OCI-M1 (cell line): ENCODE measurements at places on chromosomes 7 and 10.

- peak; percentile 58 for DNase-seq
Observed at GRCh38 chr10:13659887-13660550, 73.3 kb downstream of the PRPF18 start.

- DNase-seq: no peak
Observed at GRCh38 chr7:19939746-19940145, 166.3 kb upstream of the TMEM196 start.

DNA sequence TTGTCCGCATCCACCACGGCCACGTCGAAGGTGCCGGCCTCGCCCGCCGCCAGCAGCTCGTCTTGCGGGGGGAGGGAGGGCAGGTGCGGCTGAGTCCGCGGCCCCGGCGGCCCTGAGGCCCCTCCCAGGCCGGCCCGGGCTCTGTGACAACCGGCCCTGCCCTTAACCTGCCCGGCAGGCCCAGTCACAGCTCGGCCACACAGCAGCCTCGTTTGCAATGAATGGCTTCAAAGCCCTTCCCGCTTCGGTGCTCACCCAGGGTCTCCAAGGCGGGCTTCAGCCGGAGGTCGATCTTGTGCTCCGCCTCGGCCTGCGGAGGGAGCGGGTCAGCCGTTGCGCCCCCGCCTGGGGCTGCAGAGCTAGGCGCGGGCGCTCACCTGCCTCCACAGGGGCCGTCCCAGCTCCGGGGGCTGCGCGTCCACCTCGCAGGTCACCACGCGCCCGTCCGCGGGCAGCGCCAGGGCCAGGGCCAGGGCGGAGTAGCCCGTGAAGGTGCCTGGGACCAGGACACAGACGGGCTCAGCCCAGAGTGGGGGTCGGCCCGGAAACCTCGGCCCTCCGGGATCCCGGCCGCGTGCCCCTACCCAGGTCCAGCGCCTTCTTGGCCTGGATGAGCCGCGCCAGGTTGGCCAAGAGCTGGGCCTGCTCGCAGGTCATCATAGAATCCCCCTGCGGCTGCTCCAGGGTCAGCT lies 928 bp downstream of the COMTD1 start:
- DNase-seq: peak; percentile 58

DNA sequence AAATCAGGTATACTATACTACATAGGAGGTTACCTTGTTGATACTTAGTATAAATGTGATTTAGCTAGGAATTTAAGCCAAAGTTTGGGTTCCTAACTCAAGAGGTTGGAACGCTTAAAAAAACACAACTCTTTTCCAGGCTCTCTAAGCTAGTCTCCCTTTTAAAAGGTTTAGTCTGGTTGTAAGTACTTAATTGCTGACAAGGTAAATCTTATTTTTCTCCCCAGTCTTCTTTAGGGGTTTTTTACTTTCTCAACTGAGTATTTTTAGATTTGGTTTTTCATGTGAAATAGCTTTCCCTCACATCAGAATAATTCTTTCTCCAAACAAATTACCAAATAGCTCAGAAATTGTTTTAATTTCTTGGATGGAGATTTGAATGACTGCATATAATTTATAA lies 20.8 kb upstream of the CTTNBP2 start:
- DNase-seq: no peak

GRCh38 chr10:131726967-131727366 lies 173.8 kb upstream of the PPP2R2D start:
- no peak for DNase-seq

GRCh38 chr7:18213652-18214051 lies 186.0 kb upstream of the PRPS1L1 start:
- no peak for DNase-seq

DNA sequence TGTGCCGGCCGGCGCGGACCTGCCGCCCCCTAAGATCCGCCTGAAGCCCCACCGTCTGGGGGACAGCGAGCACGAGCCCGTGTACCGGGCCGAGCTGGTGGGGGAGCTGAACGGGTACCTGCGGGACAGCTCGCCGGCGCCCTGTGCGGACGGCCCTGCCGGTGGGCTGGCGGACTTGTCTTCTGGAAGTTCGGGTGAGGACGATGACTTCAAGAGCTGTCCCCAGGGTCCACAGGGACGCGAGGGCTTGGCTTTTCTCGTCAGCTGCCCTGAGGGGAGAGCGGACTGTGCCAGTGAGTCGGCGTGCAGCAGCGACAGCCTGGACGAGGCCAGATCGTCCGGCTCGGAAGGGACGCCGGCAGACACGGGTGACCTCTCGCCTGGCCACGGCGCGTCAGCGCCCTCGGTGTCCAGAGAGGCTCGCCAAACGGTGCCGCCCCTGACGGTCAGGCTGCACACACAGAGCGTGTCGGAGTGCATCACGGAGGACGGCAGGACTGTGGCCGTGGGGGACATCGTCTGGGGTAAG lies 8.5 kb downstream of the PWWP2B start:
- DNase-seq: no peak

GRCh38 chr10:33395201-33395600 lies 60.7 kb upstream of the NRP1 start:
- no peak for DNase-seq

GRCh38 chr10:76168437-76168836 lies 737.0 kb downstream of the LRMDA start:
- no peak for DNase-seq

DNA sequence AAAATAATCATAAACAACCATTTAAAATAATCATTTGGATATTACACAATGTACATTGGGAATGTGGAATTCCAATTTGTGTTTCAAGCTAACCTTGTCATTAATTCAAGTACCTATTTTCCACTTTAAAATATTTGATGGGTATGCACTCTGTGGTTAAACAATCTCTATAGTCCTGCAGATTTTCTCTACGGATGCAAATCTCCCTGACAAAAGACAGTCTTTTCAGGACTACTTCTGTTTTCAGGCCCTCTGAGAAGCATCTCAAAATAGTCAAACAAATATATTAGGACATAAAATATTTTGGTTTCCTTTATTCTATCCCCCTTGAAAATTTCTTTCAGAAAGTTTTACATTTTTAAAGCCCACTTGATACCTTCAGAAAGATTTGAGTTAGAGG lies 735.6 kb upstream of the MBL2 start:
- no peak for DNase-seq

GRCh38 chr7:50358041-50358705 lies 53.7 kb downstream of the IKZF1 start:
- no peak for DNase-seq

DNA sequence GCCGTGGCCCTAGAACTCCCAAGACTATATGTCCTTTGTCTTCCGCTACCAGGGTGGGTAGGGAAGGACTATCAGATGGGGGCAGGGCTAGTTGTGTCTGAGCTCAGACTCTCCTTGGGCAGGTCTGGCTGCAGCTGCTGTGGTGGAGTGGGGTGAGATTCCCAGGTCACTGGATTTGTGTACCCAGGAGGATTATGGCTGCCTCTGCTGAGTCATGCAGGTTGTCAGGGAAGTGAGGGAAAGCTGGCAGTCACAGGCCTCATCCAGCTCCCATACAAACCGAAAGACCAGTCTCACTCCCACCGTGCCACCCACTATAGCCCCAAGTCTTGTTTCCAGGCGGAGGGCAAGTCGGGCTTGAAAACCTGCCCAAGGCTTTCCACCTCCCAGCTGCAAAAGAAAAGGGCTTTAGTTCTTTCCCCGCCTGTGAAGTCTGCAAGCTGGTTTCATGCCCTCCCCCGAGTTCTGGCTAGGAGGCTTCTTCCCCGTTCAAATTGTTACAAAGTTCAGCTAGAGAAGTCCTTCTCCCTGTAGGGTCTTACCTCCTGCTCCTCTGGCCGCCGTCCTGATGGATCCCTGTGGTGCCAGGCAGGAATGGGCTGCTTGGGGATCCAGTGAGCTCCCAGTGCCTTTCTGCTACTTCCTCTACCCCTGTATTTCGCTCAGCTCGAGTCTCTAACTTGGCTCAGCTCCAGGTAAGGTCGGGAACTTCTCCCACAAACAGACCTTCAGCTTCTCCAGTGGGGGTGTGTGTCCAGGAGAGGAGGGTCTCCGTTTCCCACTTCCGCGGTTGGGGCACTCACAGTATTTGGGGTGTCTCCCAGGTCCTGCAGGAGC lies 106.8 kb upstream of the FGL2 start:
- no peak for DNase-seq

- no peak for DNase-seq
Observed at GRCh38 chr7:49700841-49701240, 72.6 kb upstream of the VWC2 start.

DNA sequence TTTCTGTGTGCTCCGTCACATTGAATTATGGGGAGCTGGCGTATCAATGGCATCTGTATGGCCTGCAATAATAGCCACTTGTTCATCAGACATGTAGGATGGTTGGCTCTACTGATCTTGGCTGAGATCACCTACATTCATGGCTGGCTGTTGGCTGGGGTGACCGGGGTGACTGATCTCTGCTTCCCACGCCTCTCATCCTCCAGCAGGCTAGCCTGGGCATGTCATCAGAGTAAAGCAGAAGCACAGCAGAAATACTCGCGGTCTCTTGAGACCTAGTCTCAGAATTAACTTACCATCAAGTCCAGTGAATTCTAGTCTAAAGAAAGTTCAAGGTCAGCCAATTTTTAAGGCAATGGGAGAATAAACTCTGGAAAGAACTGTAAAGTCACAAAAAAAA lies 257.7 kb upstream of the GLI3 start:
- no peak for DNase-seq

DNA sequence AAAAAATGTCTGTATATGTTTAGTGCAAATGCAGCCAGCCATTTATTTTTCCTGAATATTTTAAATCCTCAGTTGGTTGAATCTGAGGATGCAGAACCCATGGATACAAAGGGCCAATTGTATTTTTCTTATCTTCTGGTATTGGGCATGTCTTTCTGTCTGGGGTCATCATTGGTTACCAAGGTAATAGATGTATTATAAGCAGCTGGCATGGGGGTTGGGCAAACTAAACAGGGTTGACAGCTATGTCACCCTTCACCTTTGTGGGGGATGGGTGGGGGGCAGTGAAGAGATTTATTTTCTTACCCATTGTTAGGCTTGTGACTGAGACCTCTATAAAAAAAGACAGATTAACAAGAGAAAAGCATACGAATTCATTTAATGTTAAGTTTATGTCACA lies 38.8 kb downstream of the CDHR3 start:
- no peak for DNase-seq

DNA sequence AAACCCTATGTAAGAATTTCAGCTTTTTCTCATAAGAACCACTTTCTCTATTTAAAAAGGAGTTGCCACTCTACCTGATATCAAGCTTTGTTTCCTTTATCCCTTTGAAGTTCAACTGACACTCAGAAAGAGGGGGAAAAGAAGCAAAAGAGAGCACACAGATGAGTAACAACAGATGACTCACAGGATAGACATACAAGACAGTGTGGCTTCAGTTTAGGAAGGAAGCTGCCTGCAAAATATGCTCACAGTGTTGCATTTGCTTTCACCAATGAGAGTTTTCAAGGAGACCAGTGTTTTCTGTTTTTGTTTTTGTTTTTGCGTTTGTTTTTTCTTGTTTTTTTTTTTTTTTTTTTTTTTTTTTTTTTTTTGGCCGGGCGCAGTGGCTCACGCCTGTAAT lies 1181.6 kb downstream of the DNAJB9 start:
- DNase-seq: no peak

DNA sequence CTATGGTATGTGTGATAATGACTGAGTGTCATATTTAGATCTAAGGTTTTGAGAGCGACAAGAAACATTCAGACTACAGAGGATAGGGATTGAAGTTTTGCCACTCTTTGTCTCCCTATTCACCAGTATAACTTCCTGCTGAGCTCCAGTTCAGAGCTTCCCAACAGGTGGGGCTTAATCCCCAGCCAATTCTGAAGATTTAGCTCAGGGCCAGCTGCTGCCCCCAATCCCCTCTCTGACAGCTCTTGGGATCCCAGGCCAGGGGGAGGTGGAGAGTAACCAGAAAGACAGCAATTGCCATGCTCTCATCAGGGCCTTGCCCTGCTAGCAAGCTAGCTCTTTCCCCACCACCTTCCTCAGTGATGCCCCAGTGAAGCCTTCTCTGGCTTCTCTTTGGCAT lies 57.8 kb downstream of the TRIL start:
- DNase-seq: no peak

DNA sequence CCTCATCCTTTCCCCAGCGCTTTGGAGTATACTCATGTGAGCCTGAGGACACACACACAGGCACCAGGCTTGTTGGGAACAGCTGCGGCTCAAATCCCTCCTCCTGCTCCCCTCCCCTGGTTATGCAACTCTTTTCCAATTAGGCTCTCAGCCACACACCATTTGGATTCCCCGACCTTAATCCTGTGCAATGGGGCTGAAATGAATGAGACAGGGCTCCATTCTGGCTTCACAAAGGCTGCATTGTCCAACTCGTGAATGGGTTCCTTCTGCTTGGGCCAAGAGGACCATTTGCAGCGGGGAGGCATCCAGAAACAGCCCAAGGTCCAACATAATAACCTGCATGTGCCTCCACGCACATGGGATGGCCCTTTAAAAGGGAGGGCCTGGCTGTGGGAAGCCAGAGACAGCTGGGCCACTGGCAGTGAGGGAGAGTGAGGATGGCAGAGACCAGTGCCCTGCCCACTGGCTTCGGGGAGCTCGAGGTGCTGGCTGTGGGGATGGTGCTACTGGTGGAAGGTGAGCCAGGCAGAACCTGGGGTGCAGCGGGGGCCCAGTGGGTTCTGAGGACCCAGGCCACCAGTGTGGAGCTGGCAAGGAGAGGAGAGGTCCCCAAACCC lies at the start of gene RGR:
Gene RGR (plus strand): TSS at position 403 of the 620 bp plus-strand sequence. CDS start 38 bp downstream, at position 441.
- no peak for DNase-seq

DNA sequence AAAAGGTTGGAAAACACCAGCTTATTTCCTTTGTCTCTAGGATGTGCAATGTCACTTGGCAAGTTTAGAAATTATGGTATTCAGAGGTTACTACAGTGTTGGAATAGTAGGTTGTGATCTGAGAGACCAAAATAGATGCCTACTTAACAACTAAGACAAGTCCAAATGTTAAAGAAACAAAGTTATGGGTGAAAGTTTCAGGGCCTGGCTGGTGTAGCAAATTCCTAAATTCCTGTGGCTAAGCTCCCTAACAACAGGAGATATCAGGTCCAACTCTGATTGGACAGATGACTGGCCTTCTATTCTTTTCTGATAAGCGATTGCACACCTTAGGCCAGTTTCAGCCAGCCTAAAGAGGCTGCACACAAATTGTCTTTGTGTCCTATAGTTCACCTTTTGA lies 873.5 kb downstream of the REEP3 start:
- no peak for DNase-seq

DNA sequence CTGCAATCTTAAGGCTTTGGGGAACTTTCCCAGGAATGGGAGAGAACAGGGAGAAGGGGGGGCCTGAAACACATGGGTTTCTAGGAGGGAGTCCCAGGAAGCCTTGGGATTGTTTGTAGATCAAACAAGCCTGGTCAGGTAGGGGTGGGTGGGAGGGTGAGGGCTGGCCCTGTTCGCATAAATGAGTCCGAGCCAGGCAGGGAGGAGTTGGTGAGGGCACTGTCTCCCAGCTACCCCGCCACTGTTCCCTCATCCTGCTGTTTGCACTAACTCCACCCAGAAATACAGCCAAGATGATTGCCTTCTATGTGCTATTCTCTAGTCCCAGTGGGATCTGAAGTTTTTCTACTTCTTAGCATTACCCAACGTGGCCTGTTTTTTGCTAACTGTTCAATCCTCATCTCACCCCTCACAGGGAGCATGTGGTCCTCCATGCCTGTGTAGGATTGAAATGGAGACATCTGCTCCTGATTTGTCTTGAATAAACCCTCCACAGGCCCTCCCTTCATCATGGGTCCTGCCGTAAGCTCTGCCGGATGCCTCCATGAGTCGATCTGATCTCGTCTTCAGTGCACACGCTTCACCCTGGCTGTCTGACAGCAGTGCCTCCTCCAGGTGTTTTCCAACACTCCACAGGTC lies 257.0 kb downstream of the COBL start:
- DNase-seq: no peak
